ENCODE measurements at places on chromosomes 4 and X. TPM values are rescaled to one million over a fixed set of nuclear protein-coding genes. Genes with fewer than 3 reads are reported as not detected.

The KLHL4 gene
- 1.8 TPM for total RNA-seq

The PWWP3B gene
- total RNA-seq, result not detected

The AR gene
- 13.2 TPM for total RNA-seq

The NAP1L2 gene
- total RNA-seq, result under 0.01 TPM

The PCDH7 gene
- 2.7 TPM for total RNA-seq

The MAGEA2B gene
- total RNA-seq, result not detected

The RIBC1 gene
- total RNA-seq, result 0.73 TPM

The QRFPR gene
- total RNA-seq, result not detected

The CXorf65 gene
- total RNA-seq, result not detected

The AIMP1 gene
- 19.5 TPM for total RNA-seq
